ENCODE measurements at places on chromosomes 1 and 21.

GRCh38 chr1:79197421-79197820, 190.9 kb upstream of the ADGRL4 start:
- DNase-seq, result no peak

GRCh38 chr1:93738926-93739325, 57.3 kb upstream of the BCAR3 start:
- no peak for DNase-seq

- DNase-seq, result no peak
Observed at GRCh38 chr21:31176725-31177124, 138.4 kb upstream of the KRTAP19-8 start.

DNA sequence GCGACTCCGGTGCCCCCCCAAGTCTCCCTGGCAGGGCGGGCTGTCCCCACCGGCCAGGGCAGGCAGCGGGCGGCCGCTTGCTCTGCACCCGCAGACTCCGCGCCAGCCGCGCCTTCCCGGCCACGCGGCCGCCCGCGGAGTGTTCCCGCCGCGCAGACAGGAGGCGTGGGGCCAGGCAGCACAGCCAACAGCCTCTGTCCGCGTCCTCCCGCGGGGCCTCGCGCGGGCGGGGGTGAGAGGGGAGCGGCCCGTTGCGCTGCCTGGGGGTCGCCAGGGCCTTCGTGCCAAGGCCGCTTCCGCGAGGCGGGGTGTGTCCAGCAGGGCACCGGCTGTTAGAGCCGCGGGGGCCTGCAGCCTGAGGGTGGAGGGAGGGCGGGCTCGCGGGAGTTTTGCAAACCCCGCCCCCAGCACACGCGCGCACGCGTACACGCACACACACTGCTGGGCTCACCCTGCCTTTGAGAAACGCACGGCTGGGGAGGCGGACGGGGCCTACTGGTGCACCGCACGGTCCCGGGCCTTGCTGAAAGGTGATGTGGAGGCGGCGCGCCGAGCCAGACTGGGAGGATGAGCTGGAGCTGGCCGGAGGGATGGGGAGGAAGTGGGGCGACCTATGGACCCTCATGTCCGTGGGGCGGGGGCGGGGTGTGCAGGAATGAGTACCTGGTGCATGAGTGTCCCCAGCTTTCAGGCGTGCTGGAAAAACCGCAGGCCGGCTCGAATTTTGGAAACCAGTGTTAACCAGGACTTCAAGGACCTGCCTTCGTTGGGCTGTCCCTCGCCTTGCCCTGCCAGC, 41.5 kb downstream of the KIAA1614 start:
- peak; percentile 30 for DNase-seq

GRCh38 chr1:173161510-173162221, 45.5 kb downstream of the TNFSF4 start:
- DNase-seq, result no peak

GRCh38 chr1:218350801-218351266, 5.7 kb downstream of the TGFB2 start:
- DNase-seq, result no peak

- DNase-seq, result no peak
Observed at GRCh38 chr1:219324171-219324570, 150.5 kb downstream of the LYPLAL1 start.

GRCh38 chr1:218299416-218299815, 14.3 kb downstream of the RRP15 start:
- DNase-seq, result no peak

GRCh38 chr1:3740042-3740441, 12.2 kb upstream of the CCDC27 start:
- DNase-seq, result no peak

DNA sequence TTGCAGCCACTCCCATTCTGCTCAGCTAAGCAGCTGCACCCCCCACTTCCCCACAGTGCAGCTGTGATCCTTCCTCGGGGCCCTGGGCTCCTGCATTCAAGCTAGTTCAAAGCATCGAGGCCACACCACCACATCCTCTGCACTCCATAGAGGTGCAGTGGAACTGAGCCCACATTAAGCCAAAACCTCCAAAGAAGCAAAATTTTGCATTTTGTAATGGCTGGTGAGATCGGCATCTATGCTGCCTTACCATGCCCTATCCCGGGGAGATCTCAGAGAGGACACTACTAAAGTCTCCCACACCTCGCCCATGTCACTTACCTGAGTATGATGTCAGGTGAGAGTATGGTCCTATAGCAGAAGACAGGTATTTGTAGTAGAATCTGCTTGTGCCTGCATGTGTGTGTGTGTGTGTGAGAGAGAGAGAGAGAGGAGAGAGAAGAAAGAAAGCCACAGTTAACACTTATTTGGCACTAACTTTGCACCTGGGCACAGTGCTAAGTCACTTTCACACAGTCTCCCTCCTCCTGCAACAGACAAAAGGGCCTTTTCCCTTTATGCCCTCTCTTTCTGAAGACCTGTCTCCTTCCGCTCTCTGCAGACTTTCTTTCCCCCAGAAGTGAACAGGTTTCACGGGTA, 89.8 kb downstream of the KIF14 start:
- DNase-seq, result peak; percentile 15

DNA sequence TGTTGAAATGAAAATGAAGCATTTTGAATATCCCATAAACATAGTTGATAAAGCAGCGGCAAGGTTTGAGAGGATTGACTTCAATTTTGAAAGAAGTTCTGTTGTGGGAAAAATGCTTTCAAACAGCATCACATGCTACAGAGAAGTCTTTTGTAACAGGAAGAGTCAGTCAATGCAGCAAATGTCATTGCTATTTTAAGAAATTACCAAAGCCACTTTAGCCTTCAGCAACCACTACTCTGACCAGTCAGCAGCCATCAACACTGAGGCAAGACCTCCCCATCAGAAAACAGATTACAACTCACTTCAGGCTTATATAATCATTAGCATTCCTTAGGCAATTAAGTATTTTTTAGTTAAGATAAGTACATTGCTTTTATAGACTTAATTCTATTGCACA, 33.8 kb upstream of the FCRL3 start:
- DNase-seq, result no peak

- DNase-seq, result no peak
Observed at GRCh38 chr21:42411197-42411869, 7.6 kb downstream of the UBASH3A start.

GRCh38 chr1:58900396-58900795, 116.5 kb upstream of the JUN start:
- DNase-seq, result no peak

DNA sequence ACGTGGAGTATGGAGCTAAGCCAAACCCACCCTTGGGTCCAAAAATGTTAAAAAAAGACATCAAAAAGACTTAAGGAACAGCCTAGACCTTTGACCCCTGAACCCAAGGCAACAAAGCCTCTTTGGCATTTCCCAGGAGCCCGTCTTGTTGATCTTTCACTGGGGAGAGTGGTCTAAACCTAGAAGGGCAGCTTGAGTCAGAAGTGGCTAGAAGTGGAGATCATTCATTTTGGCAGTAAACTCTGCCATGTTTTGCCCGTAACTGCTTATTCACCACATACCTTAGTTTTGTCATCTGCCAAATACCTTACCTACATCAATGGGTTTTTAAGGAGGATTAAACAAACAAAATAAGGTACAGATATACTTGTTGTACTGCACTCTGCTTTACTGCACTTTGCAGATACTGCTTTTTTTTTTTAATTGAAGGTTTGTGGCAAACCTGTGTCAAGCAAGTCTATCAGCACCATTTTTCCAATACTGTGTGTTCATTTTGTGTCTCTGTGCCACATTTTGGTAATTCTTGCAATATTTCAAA, 1.7 kb upstream of the CTSE start:
- DNase-seq, result no peak

- no peak for DNase-seq
Observed at GRCh38 chr1:97119260-97120158, 397.9 kb downstream of the PTBP2 start.

DNA sequence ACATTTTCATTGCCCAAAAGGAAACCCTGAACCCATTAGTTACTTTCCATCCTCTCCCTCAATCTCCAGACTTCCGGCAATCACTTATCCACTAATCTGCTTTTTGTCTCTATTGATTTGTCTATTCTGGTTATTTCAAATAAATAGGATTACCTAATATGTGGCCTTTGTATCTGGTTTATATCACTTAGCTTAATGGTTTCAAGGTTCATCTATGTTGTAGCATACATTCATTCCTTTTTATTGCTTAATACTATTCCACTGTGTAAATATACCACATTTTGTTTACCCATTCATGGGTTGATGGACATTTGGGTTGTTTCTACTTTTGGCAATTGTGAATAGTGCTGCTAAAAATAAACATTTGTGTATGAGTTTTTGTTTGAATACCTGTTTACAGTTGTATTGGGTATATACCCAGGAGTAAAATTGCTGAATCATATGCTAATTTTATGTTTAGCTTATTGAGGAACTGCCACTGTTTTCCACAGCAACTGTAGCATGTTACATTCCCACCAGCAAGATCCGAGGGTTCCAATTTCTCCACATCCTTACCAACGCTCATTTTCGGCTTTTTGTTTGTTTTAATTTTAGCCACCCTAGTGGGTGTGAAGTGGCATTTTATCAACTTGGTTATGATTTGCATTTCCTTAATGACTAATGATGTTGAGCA, 2.5 kb upstream of the SLC25A44 start:
- no peak for DNase-seq

GRCh38 chr1:45148209-45148825, 58.1 kb downstream of the ZSWIM5 start:
- DNase-seq, result no peak

DNA sequence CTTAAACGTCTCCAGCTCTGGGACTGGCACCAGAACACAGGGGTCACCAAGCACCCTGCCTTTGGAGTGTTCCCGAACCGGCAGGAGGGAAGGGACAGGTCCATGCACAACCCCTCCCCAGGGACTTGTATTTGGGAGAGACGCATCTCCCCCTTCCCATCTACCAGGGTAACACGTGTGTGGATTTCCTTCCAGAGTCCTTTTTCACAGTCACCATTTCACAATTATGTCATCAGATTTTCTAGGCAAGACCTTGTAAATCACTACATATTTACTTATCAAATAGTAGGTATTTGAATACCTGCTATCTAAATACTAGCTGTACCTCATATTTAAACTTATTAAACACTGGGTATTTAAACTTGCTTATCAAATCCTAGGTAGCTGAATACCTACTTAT, 57.4 kb upstream of the AJAP1 start:
- DNase-seq, result no peak

GRCh38 chr1:108669679-108670078, 8.8 kb upstream of the HENMT1 start:
- no peak for DNase-seq

DNA sequence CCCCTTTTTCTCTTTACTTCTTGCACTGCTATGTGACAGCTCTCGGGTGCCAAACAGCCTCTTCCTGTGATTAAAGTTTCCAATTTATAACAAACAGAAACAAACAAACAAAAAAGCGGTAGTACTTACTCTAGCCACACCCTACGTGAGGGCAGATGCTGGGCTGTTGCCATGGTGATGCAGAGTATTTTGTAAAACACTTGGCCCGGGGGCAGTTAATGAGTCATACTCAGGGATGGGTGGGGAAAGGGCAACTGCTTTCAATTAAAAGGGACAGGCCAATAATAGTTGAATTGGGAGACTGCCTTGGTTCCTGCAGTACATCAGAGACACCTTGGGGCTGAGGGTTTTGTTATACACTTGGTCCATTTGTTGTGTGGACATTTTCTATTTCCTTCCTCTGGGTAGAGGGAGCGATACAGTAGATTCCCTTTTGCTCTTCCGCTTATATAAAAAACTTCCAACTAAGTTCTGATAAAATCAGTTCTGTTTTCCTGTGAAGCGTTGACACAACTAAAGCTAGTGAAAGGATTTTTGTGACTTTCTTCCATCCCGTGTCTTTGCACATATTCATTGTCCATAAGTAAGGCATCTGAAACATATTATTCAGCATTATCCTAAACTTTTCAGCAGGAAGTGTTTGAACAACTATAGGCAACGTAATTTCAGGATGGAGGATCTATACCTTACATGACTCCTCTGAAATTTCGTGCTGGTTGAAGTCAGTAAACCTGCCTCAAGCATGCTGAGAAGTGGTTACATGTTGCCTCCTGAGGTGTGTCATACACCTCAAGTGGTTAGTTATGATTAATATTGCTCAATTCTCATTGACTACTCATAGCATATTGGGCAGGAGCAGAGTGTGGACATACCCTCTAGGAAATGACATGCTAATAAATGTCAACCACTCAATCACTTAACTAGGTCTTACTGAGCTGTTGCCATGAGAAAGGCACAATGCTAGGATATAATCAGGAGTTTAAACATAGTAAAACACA, 36.7 kb upstream of the THEM4 start:
- peak; percentile 31 for DNase-seq

DNA sequence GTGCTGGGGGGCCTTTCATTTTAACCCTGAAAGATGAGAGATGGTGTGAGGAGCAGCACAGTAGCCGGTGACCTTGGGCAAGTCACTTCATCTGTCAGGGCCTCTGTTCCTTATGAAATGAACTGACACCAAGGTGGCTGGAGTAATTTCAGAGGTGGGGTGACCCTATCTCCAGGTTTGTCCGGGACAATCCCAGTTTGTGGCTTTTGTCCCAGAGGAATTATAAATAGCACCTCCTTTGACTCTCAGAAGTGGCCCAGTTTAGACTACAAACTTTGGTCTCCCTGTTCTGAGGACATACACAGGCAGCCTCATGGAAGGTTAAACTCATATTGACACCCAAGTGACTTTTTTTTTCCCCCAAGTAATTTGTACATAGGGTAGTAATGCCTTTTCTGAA, 14.6 kb downstream of the ACTN2 start:
- DNase-seq, result no peak

DNA sequence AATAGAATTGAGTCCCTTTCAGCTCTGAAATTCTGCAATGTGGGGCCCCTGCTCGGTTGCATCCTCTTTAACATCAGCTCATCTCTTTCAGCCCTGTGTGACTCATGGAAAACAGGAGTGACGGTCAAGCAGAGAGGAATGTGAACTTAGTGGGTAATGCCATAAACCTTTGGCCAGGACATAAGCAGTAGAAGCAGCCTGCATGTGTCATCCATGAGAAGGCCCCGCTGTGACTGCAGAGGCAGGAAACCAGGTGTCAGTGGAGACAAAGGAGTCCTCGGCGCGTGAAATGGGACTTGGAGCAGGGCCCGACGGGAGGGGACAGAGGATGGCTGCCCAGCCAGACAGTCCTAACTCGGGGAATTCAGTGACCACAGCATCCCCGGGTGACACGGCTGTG, 21.1 kb upstream of the EPHB2 start:
- no peak for DNase-seq

DNA sequence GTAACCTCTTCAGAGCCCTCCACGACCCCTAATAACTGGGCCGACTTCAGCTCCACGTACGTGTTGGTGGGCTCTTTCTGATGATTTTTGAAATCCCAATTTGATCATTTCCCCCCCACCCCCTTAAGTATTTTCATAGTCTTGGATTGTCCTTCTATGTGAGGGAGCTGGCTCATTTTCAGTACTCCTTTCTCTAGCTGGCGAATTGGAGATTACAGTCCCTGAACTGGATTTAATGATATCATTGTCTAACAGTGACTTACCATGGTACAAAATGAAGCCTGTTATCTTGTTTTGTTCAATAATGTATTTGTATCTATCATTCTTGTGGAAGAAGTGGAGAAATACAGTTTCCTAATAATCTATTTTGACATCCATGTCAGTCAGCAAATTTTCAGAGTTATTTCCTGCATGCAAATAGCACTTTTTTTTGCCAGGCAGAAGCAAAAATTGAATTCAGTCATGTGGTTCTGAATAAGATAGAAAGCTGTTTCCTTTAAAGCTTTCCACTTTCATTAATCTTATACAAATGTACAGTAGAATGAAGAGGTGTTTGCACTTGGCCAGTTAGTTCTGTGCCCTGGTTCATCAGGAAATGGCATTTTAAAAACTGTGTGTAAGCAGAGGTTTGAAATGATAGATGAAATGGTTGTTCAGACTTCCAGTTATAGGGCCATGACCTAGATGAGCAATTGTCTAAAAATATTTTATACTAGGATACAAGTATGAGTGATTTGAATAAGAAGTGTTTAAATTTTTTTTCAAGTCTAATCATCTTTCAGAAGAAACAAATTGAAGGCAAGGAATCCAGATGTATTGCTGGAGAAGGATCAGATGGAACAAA, 104.2 kb downstream of the ATP5PO start:
- no peak for DNase-seq

Data from activated CD4-positive, CD25-positive, alpha-beta regulatory T cell (primary cell).